ENCODE measurements at places on chromosomes 7 and 10.
A peak's percentile ranks its signal among the peaks of the same experiment; 100 is the strongest.

- DNase-seq, result no peak
Measured at GRCh38 chr7:22482503-22482902, 17.5 kb downstream of the STEAP1B start.

GRCh38 chr10:68305854-68306253, 26.0 kb upstream of the HNRNPH3 start:
- DNase-seq, result no peak

GRCh38 chr10:22986771-22987542, 59.1 kb downstream of the ARMC3 start:
- DNase-seq, result peak; percentile 20

GRCh38 chr10:105969884-105970377, 1194.6 kb downstream of the SORCS1 start:
- no peak for DNase-seq

- no peak for DNase-seq
Measured at GRCh38 chr7:30778255-30779025, 7.2 kb downstream of the MINDY4 start.

GRCh38 chr10:72069751-72070526, 18.4 kb downstream of the SPOCK2 start:
- peak; percentile 56 for DNase-seq

- DNase-seq, result no peak
Measured at GRCh38 chr10:114519306-114519669, 115.0 kb upstream of the AFAP1L2 start.
